ENCODE measurements at places on chromosomes 16 and 17. TPM values are rescaled to one million over a fixed set of nuclear protein-coding genes. Genes with fewer than 3 reads are reported as not detected.
A peak's percentile ranks its signal among the peaks of the same experiment; 100 is the strongest.

Gene SLC7A5
- 3.1 TPM for total RNA-seq

GRCh38 chr17:29956225-29956624 lies 14.8 kb downstream of the EFCAB5 start:
- ATAC-seq: no peak

- ATAC-seq: no peak
These were observed 28.6 kb upstream of the PAFAH1B1 start for GRCh38 chr17:2564877-2565276.

GRCh38 chr17:73822371-73822770 lies 178.1 kb upstream of the SDK2 start:
- ATAC-seq: no peak

DNA sequence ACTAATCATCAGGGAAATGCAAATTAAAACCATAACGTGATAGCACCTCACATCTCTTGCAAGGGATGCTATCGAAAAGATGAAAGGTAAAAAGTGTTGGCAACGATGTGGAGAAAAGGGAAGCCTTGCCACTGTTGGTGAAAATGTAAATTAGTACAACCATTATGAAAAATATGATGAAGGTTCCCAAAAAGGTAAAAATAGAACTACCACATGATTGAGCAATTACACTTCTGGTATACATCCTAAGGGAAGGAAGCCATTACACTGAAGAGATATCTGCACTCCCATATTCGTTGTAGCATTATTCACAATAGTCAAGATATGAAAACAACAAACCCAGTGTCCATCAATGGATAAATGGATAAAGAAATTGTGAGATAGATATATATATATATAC lies 21.5 kb downstream of the ABCA10 start:
- ATAC-seq: no peak

DNA sequence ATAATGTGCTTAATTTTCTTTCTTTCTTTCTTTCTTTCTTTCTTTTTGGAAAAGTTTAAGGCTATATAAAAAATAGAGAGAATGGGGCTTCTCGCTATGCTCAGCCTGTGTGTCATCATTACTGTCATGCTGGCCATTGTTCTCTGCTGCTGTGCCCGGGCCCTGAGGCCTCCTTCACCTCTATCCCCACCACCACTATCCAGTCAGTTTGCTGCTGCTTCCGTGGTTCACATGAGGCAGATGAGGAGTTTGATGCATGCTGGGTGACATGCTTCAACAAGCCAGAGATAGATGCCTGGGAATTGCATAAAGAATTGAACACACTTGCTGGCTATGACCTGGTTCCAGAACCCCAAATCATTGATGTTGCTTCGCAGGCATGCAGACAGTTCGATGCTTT lies 36.3 kb downstream of the PITPNC1 start:
- no peak for ATAC-seq

Gene LDHD
- 12.8 TPM for total RNA-seq

DNA sequence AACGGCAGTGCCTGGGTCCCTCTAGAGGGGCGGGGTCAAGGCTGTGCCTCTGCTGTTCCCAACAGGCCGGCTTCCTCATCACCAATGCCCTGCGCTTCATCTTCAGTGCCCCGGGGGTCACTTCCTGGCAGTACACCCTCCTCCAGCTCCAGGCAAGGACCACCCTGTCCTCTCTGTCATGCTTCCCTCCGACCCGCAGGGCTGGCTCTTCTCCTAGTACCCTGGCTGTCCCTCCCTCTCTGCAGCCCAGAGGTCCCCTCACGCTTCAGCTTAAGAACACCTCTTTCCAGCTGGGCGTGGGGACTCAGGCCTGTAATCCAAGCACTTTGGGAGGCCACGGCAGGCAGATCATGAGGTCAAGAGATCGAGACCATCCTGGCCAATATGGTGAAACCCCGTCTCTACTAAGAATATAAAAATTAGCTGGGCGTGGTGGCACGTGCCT lies 25.8 kb downstream of the CASKIN2 start:
- no peak for ATAC-seq

DNA sequence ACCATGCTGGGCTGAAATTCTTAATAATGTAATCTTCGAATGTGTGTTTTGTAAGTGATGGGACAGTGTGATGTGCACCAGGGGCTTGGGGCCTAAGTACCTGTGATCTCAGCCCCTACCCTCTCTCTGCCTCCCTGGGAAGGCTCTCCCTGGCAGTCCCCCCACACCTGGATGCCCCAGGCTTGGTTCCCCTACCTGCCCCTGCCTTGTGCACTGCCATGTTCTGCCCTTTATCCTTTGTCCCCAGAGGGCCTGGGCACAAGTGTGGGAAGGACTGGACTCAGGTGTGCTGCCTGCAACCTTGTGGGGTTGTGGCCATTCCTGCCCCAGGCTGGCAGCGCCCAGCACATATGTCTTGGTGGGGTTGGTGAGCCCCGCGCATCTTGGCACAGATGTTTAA lies 55.4 kb upstream of the CREBBP start:
- no peak for ATAC-seq

DNA sequence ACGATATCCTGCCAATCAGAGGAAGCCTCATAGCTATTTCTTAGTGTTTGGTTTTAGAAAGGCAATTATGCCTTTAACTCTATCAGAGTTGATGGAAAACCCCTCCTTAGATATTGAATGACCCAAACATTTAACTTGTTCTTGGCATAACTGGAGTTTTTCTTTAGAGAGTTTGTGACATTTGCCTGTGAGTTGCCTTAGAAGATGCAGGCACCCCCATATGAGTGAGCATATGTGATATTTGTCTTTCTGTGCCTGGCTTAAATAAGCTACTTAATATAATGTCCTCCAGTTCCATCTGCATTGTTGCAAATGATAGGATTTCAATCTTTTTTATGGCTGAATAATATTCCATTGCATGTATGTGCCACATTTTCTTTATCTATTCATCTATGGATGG lies 19.6 kb upstream of the B4GALNT2 start:
- no peak for ATAC-seq

Gene ASPHD1
- total RNA-seq: not detected

DNA sequence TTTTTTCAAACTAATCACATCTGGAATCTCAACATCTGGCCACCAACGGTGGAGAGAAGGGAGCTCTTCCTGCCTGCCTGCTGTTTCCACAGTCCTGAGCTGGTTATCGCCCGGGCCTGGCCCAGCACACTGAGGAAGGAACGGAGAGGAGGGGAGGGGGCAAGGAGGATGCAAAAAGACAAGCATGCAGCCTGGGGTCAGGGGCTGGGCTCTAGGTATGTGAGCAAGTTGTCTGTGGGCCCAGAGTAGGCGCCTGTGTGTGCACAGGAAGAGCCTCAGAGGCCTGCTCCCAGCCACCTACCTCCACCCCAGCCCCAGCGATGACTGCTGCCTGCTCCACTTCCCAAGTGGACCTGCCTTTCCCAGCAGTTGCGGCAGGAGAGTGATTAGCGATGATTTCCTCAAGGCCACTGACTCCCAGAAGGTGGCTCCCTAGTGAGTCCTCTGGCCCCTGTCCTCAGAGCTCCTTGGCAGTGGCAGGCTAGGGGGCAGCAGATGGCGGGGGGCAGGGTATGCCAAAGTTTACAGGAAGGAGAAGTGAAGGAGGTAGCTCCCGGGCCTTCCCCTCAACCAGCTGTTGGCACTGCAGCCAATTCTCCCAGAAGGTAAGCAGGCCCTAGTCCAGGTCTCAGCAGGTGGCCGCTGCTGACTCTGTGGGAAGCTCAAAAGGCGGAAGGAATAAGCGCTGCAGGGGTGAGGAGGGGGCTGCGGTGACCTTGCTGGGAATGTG lies 27.0 kb upstream of the RASD1 start:
- ATAC-seq: no peak

GRCh38 chr17:65185668-65186382 lies 48.7 kb downstream of the RGS9 start:
- no peak for ATAC-seq

Gene ATP2A1
- not detected for total RNA-seq

DNA sequence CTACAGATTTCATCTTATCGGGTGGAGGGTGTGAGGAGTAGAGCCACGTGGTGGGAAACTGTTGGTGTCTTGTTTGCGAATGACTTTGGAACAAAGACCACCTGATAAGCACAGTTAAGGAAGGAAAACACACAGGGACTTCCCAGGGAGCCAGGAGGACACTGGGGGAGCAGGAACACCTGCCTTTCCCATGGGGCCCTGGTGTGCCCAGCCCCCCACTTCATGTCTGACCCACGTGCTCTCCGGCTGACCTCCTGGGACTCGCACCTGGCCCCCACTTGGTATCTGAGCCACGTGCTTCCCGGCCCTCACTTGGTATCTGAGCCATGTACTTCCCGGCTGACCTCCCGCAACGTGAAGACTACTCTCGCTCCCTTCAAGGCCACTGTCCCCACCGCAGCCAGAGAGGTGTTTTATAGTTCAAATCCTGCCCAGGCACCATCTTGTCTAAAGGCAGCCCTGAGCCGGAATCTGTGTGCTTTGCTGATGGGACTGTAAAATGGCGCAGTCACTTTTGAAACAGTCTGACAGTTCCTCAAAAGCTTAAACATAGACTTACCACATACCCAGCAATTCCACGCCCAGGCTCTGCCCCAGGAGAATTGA lies 5.4 kb upstream of the CSNK1D start:
- no peak for ATAC-seq

- ATAC-seq: peak; percentile 58
These were observed 30.7 kb downstream of the CDRT4 start for GRCh38 chr17:15436473-15437302.

GRCh38 chr16:56047307-56048234 lies 143.7 kb upstream of the GNAO1 start:
- no peak for ATAC-seq

Gene SLC6A2
- 0.62 TPM for total RNA-seq

Gene DHRS11
- 2.4 TPM for total RNA-seq

GRCh38 chr16:66502020-66502913 lies 47.7 kb downstream of the TK2 start:
- ATAC-seq: peak; percentile 95

GRCh38 chr17:801660-802059 lies 19.5 kb downstream of the MRM3 start:
- no peak for ATAC-seq

GRCh38 chr17:81049973-81050551 lies 15.1 kb downstream of the BAIAP2 start:
- ATAC-seq: peak; percentile 46

DNA sequence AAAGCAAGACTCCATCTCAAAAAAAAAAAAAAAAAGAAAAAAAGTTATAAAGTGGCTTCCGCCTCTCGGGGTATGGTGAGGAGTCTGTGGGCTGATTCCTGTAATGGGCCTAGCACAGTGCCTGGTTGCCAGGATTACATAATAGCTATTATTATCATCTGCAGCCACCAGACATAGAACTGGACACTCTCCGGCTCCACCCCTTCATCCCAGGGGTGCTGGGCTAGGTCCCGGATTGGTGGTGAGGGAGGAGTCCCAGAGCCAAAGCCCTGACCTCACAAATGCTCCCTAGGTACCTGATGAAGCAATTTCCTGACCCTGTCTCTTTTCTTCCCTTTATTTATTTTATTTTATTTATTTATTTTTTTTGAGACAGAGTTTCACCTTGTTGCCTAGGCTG lies 11.6 kb upstream of the ADGRG1 start:
- ATAC-seq: peak; percentile 56

DNA sequence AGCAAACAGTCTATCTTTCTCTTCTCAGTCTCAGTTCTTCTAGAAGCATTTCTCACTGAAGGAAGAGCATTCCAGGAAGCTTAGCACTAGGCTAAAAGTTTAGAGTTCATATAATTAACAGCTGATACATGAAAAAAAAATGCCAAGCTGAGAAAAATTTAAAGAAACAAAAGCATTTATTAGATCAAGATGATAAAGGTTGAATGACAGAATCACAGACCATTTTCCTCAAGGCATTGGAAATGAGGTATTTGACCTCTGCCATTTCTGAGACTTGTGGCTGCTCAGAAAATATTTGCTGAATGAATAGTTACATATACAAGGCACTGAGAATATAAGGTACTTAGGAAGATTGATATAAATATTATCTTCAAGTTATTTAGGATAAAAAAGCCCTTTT lies 901.6 kb upstream of the GOT2 start:
- no peak for ATAC-seq

Gene UMOD
- not detected for total RNA-seq

Gene CCDC40
- 5.1 TPM for total RNA-seq

DNA sequence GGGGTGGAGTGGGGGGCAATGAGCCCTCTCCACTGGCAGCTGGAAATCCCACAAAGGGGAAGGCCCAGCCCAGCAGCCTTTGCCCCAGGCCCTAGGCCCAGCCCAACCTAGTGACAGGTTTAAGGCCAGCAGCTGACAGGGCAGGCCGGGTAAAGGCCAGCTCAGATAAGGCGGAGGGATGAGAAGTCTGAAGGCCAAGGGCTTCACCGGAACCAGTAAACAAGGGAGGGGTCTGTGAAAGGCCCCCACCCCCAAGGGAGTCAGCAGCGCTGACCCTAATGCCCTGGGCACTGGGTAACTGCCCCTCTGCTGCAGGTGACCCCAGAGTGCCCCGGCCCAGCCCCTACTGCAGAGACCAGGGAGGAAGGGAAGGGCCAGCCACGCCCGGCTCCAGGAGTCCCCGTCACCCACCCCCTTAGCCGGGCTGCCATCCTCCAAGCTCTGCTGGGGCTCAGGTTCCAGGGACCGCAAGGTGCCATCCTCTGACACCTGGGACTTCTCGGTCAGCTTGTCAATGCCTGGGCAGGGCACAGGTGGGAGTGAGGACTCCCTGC lies 17.5 kb downstream of the OTOP3 start:
- ATAC-seq: no peak

GRCh38 chr16:49012961-49013726 lies 268.5 kb downstream of the CBLN1 start:
- ATAC-seq: no peak

DNA sequence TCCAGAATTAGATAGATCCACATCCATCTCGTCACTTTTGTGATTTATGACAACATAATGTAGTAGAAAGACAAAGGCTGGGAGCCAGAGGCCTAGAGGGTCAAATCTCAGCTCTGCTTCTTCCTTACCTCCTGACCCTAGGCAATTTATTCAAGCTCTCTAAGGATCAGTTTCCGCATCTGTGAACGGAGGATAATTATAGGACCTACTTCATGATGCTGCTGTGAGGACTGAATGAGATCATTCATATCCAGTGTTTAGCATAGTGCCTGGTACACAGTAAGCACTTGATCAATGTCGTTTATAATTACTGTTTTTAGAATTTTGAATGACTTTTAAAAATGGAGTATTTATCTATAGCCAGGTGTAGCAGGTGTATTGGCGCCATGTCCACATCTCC lies 128.4 kb downstream of the SHISA9 start:
- no peak for ATAC-seq

DNA sequence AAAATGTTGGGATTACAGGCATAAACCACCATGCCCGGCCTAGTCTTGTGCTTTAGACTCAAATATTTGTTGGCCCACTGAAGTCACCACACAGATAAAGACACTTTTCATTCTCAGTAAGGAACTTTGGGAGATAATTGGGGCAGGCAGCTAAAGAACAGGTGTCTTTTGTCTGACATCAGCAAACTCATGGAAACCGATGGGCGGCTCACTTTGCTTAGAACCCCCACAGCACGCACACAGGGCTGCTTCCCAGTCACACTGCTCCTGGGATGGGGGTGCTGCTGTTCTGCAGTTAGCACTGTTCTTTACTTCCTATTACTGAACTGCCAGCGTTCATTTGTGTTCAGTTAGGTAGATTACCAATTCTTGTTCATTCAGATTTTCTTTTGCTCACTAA lies 18.0 kb upstream of the BRCA1 start:
- no peak for ATAC-seq

GRCh38 chr17:78390241-78391050 lies 12.0 kb downstream of the PGS1 start:
- peak; percentile 57 for ATAC-seq
